ENCODE measurements at places on chromosomes 1 and 21. TPM values are rescaled to one million over a fixed set of nuclear protein-coding genes. Genes with fewer than 3 reads are reported as not detected.

DNA sequence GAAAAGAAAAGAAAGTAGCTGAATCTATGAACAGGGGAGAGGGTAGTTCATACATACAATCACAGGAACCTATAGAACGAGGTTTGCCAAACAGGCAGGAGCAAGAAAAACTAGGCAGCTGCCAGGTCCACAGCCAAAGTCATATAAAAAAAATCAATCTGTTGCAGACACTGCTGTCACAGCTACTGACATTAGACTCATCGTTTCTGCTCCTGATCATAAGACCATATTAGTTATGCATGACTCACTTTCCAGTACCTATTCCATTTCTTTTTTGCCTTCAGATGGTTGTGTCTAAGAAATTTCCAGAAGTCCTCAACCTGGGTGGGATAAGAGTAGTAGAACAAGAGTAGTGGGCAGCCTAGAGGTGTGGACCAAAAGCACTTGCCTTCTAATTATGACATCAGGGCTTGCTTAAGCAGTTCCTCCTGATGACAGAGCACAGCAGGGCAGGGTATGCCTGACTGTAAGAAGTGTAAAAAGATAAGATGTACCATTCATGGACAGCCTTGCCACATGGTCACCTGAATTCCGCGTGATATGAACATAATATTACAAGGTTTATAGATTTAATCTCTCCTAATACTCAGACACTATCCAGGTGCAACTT, 323.2 kb upstream of the SGIP1 start:
- no peak for DNase-seq

GRCh38 chr1:67840449-67840848, 7.2 kb upstream of the GNG12 start:
- DNase-seq = no peak

GRCh38 chr1:119368554-119368953, at the start of gene HAO2:
Gene HAO2 (plus strand): TSS chr1:119368785. CDS start chr1:119381086, 12,301 bp downstream.
- no peak for DNase-seq

DNA sequence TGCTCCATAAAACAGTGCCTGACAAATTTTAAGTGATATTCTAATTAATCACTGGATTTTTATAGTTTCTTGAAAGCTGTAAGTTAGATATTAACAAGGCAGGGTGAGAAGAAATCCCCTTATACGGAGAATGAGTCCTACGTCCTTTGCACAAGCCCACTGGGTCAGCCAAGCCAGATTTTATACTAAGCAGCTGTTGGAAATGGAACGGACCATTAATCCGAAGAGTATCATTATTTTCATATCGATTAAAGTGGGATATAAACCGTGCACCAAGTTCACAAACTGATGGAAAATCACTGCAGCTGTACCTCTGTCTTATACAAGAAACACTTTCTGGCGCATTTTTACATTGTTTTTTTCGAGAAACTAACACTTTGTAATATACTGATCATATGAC, 35.2 kb downstream of the SPAG17 start:
- no peak for DNase-seq

GRCh38 chr1:7366286-7366954, 404.7 kb upstream of the VAMP3 start:
- no peak for DNase-seq

- DNase-seq = no peak
These were observed 26.3 kb downstream of the KCNN3 start for GRCh38 chr1:154843636-154844296.

DNA sequence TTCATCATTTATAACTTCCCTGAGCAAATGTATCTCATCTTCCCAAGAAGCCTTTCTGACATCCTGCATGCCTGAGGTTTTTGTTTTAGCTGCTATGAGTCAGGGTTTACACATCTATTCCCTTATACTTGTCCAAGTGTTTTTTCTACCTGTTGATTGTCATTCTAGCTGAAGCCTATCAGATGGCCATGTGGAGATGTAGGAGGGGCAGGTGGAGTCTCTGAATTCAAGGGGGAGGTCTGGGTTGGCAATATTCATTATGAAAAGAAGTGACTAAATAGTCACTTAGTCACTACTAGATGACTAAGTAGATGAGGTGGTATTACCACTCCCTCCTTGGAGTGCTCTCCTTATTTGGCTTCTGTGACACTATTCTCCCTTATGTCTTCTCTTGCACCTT, 52.4 kb downstream of the XCL1 start:
- DNase-seq = no peak

DNA sequence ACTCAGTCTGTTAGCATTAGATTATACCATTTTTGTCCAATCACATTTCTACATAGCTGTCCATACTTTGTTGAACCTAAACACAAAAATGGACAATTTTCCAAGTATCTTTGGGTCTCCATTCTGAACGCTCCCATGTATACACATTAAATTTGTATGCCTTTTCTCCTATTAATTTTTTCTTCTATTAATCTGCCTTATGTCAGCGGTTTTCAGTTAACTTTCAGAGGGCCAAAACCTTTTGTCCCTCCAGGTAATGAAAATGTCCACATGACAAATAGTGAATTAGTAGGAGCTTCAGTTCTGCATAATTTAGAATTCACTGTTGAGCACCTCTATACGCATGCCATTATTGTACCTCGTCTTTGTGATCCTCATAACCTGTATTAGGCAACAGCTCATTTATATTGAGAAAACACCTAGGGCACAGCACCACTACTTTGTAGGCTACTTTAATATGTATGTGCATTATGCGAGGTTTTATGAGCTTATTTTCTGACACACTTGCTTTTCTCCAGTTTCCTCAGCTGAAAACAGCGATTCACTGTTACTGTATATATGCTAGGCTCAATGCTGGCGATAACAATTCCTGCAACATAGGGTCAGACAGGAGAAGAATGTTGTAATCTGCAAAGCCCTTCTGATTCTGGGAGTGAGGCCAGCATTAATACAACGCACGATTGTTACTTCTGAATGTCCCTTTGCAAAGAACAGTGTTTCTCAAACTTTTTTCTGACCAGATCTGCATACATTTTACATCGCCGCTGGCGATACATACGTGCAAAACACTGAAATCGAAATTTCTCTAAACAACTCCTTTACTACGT, 1.1 kb upstream of the ABCD3 start:
- DNase-seq = peak; percentile 75

Gene SH3BGR
- 264 TPM for polyA plus RNA-seq

Gene SETD4
- 14.9 TPM for polyA plus RNA-seq

Gene COL8A2
- polyA plus RNA-seq = 9.5 TPM

Gene VHLL
- not detected for polyA plus RNA-seq

Data from muscle of arm (tissue), 14 donors.